Neural progenitor cell (in vitro differentiated cells): ENCODE measurements at places on chromosomes 5 and 9.

- no peak overlapping the region for H3K27ac ChIP-seq
- no peak for DNase-seq
- no peaks in the 10 kb centered on the region for H3K4me1 ChIP-seq
- no peaks in the 10 kb centered on the region for H3K36me3 ChIP-seq
- no peak overlapping the region for H3K4me3 ChIP-seq
- no peaks in the 10 kb centered on the region for H3K27me3 ChIP-seq
These were observed 358.9 kb upstream of the PCSK5 start for GRCh38 chr9:75531588-75531987.

DNA sequence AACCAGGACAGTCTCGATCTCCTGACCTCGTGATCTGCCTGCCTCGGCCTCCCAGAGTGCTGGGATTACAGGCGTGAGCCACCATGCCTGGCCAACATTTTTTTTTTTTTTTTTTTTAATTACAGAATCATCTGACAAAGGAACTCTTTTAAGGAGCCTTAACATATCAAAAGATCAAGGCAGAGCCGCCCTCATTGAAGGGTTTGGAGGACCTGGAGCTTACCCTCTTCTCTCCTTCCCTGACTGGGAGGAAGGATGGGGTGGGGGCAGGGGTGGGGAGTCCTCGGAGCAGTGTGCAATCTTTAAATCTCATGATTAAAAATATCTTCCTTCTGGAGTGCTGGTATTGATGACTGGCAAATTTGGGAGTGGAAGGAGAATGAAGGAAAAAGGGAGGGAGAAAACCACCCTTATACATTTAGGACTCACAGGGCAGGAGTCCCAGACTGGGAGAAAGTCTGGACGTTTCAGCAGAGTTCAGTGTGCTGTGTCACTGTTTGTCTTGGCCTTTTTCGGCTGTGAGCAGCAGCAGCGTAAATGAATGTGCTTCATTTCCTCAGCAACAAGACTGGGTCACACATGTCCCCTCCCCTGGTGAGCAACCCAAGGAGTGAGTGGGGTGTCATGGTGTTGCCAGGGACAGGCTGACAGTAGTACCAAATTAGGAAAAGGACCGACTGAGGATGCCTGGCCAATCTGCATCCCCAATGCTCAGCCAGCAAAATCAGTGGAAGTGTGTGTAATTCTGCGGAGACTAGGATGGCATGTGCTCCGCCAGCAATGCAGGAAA is 115.3 kb upstream of the BNC2 start:
- H3K4me3 ChIP-seq: no peak overlapping the region
- H3K27me3 ChIP-seq: no peaks in the 10 kb centered on the region
- no peak overlapping the region for H3K27ac ChIP-seq

DNA sequence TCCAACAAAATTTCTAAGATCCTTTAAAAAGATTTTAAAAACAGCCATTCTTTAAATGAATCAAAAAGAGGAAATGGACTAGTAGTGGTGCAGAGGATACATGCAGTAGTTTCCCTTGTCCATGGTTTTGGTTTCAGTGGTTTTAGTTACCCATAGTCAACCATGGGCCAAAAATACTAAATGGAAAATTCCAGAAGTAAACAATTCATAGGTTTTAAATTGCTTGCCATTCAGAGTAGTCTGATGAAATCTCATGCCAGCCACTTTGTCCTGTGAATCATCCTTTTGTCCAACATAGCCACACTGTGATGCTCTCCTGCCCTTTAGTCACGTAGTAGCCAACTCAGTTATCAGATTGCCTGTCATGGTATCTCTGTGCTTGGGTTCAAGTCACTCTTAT is 286.1 kb downstream of the ANXA1 start:
- H3K36me3 ChIP-seq: no peaks in the 10 kb centered on the region
- no peak overlapping the region for H3K27ac ChIP-seq
- H3K4me1 ChIP-seq: peaks cover 8% of the 10 kb centered on the region
- DNase-seq: no peak
- H3K27me3 ChIP-seq: no peaks in the 10 kb centered on the region
- no peak overlapping the region for H3K4me3 ChIP-seq

DNA sequence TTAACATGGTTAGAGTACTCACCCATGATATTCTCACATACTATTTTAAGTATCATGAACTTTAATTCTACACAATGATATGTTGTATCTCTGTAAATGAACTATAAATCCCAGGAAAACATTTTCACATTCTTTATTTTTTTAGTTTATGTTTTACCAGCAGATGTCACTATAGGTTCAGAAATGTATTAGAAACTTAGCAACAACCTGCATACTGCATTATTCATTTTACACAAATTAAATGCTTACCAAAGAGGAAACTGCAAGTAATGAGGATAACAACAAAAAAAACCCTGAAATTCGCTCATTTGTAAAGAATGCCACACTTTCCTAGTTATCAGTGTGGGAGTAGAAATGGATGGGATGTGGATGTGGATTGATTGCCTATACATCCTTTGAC is 217.5 kb upstream of the OTULINL start:
- H3K27me3 ChIP-seq: no peaks in the 10 kb centered on the region
- no peaks in the 10 kb centered on the region for H3K4me1 ChIP-seq
- DNase-seq: no peak
- no peak overlapping the region for H3K27ac ChIP-seq

DNA sequence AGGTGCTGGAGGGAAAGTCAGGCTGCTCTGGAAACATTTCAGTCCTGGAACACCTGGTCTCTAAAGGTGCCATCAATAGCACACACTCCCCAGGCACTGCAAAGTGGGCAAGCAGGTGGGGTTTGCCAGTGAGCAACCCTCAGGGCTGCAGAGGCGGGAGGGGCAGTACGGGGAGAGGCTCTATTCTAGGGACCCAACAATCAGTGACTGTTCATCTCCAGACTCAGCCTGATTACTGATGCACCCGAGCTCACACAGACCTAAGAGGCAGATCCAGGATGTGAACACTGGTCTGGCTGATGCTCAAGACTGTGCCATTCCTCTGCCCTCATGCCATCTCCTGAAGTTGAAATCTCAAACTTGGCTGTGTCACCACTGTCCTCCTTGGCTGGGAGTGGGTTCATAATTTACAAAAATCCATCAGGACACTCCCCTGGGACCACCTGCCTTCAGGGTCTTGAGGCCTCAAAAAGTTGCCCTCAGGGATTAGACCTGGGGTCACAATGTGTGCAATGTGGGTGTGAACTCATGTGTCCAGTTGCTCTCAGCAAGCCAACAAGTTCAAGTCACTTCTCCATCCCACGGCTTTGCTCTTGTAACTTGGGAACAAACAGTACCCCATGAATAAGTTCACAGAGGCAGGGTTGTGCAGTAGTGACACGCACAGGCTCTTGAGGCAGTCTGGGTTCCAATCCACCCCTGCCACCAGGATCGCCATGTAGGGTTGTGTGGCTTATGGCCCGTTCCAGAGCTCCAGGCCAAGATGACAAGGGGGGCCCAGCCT is 19.9 kb upstream of the KCNMB1 start:
- no peaks in the 10 kb centered on the region for H3K36me3 ChIP-seq
- H3K27me3 ChIP-seq: no peaks in the 10 kb centered on the region
- DNase-seq: peak; percentile 30
- H3K27ac ChIP-seq: no peak overlapping the region

GRCh38 chr9:132669319-132669697 is 475 bp downstream of the DDX31 start:
- H3K36me3 ChIP-seq: no peaks in the 10 kb centered on the region
- peak; percentile 82 for DNase-seq
- H3K27me3 ChIP-seq: no peaks in the 10 kb centered on the region
- H3K27ac ChIP-seq: peak overlapping the region; percentile 95
- peak overlapping the region; percentile 73 for H3K4me3 ChIP-seq

GRCh38 chr9:119802621-119803020 is 433.4 kb upstream of the BRINP1 start:
- no peaks in the 10 kb centered on the region for H3K27me3 ChIP-seq
- no peaks in the 10 kb centered on the region for H3K36me3 ChIP-seq
- H3K4me1 ChIP-seq: no peaks in the 10 kb centered on the region
- no peak overlapping the region for H3K4me3 ChIP-seq
- DNase-seq: peak; percentile 31
- no peak overlapping the region for H3K27ac ChIP-seq

GRCh38 chr5:107696498-107696897 is 25.8 kb upstream of the EFNA5 start:
- H3K4me1 ChIP-seq: peaks cover 23% of the 10 kb centered on the region
- no peaks in the 10 kb centered on the region for H3K27me3 ChIP-seq
- H3K36me3 ChIP-seq: peaks cover 6% of the 10 kb centered on the region
- DNase-seq: no peak
- peak overlapping the region; percentile 58 for H3K27ac ChIP-seq
- peak overlapping the region; percentile 11 for H3K4me3 ChIP-seq

- peaks cover 100% of the 10 kb centered on the region for H3K27me3 ChIP-seq
- DNase-seq: peak; percentile 27
- no peak overlapping the region for H3K4me3 ChIP-seq
These were observed 184.8 kb upstream of the TBCA start for GRCh38 chr5:77960863-77961396.

- H3K27ac ChIP-seq: no peak overlapping the region
- H3K36me3 ChIP-seq: no peaks in the 10 kb centered on the region
- H3K27me3 ChIP-seq: no peaks in the 10 kb centered on the region
- DNase-seq: no peak
- no peak overlapping the region for H3K4me3 ChIP-seq
These were observed 356.5 kb downstream of the CTNND2 start for GRCh38 chr5:11547730-11548129.

GRCh38 chr9:131999692-132000551 is 79.7 kb downstream of the MED27 start:
- no peak overlapping the region for H3K4me3 ChIP-seq
- H3K27ac ChIP-seq: no peak overlapping the region
- H3K4me1 ChIP-seq: no peaks in the 10 kb centered on the region
- no peaks in the 10 kb centered on the region for H3K36me3 ChIP-seq
- no peak for DNase-seq

DNA sequence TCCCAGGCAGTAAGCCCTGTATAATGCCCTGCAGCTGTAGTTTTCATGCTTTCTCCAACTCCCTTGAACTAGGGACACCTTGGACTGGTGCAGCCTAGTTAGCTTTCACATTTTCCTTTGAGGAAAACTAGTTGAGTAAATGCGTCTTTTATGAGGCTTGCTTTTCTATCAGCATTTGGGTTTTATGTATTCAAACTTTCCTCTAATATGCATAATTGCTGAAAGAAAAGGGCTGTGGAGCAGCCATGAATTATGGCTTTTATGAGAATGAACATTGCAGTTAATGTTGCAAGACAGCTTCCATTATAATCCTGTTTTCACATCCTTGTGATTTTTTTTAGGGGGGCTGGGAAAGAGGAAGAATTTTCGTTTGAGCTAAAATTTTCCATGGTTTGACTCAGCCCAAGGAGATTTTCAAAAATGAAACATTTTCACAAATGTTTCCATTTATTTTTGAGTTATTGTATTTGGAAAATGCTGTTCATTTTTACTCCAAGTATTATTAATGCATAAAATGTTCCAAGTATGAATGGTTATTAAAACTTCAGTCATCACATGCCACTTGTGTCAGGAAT is 57.9 kb upstream of the PPP3R2 start:
- peaks cover 5% of the 10 kb centered on the region for H3K4me1 ChIP-seq
- no peak for DNase-seq
- H3K4me3 ChIP-seq: no peak overlapping the region
- H3K36me3 ChIP-seq: no peaks in the 10 kb centered on the region
- H3K27me3 ChIP-seq: peaks cover 3% of the 10 kb centered on the region
- no peak overlapping the region for H3K27ac ChIP-seq

DNA sequence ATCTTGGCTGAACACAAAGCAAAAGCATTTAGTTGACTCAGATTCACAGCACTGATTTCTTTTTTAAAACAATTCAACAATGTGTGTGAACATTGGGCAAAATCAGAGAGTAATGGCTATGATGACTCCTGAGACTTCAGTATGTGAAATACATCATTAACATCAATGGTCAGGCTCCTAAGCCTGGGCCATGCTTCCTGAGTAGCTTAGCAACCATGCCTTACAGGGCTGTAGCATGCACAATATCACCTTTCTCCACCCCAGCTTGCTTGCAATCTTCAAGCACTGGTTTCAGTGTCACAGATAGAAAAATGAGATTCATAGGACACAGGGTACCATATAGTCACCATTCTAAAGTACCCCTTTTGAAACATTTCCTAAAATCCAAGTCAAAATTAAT is 41.3 kb downstream of the MACROH2A1 start:
- no peak overlapping the region for H3K27ac ChIP-seq
- H3K4me1 ChIP-seq: no peaks in the 10 kb centered on the region
- no peaks in the 10 kb centered on the region for H3K27me3 ChIP-seq

DNA sequence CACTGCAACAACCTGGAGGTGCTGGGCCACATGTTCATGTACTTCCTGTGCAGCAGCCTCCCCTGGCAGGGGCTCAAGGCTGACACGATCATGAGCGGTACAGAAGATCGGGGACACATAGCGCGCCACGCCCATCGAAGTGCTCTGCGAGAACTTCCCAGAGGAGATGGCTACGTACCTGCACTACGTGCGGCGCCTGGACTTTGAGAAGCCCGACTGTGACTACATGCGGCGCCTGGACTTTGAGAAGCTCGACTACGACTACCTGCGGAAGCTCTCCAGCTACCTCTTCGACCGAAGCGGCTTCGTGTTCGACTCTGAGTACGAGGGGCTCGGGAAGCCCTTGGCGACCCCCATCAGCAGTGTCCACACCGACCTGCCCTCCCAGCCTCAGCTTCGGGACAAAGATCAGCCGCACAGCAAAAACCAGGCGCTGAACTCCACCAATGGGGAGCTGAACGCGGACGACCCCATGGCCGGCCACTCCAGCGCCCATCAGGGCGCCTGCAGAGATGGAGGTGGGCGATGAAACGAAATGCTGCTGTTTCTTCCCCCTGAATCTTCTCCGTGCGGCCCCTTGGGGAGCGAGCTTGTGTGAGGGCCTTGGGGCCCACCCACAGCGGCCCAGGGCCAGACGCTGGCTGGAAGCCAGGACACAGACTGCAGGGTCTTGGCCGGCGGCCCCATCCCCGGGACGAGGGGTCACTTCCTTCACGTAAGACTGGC is 56.5 kb downstream of the JAK2 start:
- H3K27me3 ChIP-seq: no peaks in the 10 kb centered on the region
- H3K36me3 ChIP-seq: no peaks in the 10 kb centered on the region
- no peak for DNase-seq
- no peaks in the 10 kb centered on the region for H3K4me1 ChIP-seq
- no peak overlapping the region for H3K4me3 ChIP-seq

- H3K4me1 ChIP-seq: no peaks in the 10 kb centered on the region
- H3K27ac ChIP-seq: no peak overlapping the region
- no peak overlapping the region for H3K4me3 ChIP-seq
- peak; percentile 72 for DNase-seq
- H3K27me3 ChIP-seq: no peaks in the 10 kb centered on the region
These were observed 7.4 kb upstream of the PPP3R2 start for GRCh38 chr9:101601904-101602765.

- peaks cover 22% of the 10 kb centered on the region for H3K4me1 ChIP-seq
- no peak overlapping the region for H3K27ac ChIP-seq
- no peaks in the 10 kb centered on the region for H3K36me3 ChIP-seq
These were observed 5.5 kb downstream of the CSF1R start for GRCh38 chr5:150080696-150081435.
